Mesothelial cell of epicardium (in vitro differentiated cells): ENCODE measurements at places on chromosomes 16 and 17. TPM values are rescaled to one million over a fixed set of nuclear protein-coding genes. Genes with fewer than 3 reads are reported as not detected.

LUC7L gene
- total RNA-seq, result 191 to 203 TPM (median 193 TPM) in 3 replicates

DNAH9 gene
- 0.35 to 0.96 TPM (median 0.47 TPM) in 3 replicates for total RNA-seq

GINS3 gene
- total RNA-seq, result 5.0 to 6.0 TPM (median 5.5 TPM) in 3 replicates

CDH13 gene
- 0.54 to 1.0 TPM (median 0.80 TPM) in 3 replicates for total RNA-seq

FGF11 gene
- 24.8 to 26.8 TPM (median 26.5 TPM) in 3 replicates for total RNA-seq

HS3ST3B1 gene
- 8.7 to 9.8 TPM (median 8.7 TPM) in 3 replicates for total RNA-seq

BTBD17 gene
- 0.11 to 0.16 TPM in 2 of 3 replicates, not detected in the other for total RNA-seq

USP43 gene
- total RNA-seq, result 8.9 to 10.2 TPM (median 9.7 TPM) in 3 replicates

FAM20A gene
- total RNA-seq, result 1.7 to 2.1 TPM (median 1.8 TPM) in 3 replicates

G6PC1 gene
- not detected in 3 replicates for total RNA-seq

C17orf50 gene
- total RNA-seq, result not detected in 3 replicates

HS3ST6 gene
- total RNA-seq, result 0.22 to 0.36 TPM in 2 of 3 replicates, not detected in the other

STH gene
- not detected in 3 replicates for total RNA-seq

CPHXL2 gene
- total RNA-seq, result not detected in 3 replicates

GPR142 gene
- total RNA-seq, result 0.18 TPM in 1 of 3 replicates, not detected in the others

CDRT15 gene
- not detected in 3 replicates for total RNA-seq

JMJD6 gene
- total RNA-seq, result 15.2 to 17.4 TPM (median 15.7 TPM) in 3 replicates

TMEM114 gene
- not detected in 3 replicates for total RNA-seq

CCL7 gene
- total RNA-seq, result not detected in 3 replicates

CFAP119 gene
- total RNA-seq, result 6.0 to 7.4 TPM (median 6.3 TPM) in 3 replicates

SBK1 gene
- 50.1 to 51.9 TPM (median 51.4 TPM) in 3 replicates for total RNA-seq

KRT25 gene
- not detected in 3 replicates for total RNA-seq

WFDC1 gene
- 2.2 to 3.0 TPM (median 2.6 TPM) in 3 replicates for total RNA-seq

POLG2 gene
- total RNA-seq, result 30.9 to 32.2 TPM (median 31.7 TPM) in 3 replicates

TP53TG3 gene
- not detected in 3 replicates for total RNA-seq

ITGA2B gene
- 12.2 to 15.9 TPM (median 13.6 TPM) in 3 replicates for total RNA-seq

MT1H gene
- total RNA-seq, result not detected in 3 replicates

ASIC2 gene
- total RNA-seq, result 3.4 to 3.5 TPM (median 3.4 TPM) in 3 replicates

SMCR8 gene
- total RNA-seq, result 18.2 to 19.3 TPM (median 18.4 TPM) in 3 replicates

PERCC1 gene
- not detected in 3 replicates for total RNA-seq

KRT14 gene
- 0.45 TPM in 1 of 3 replicates, not detected in the others for total RNA-seq

TP53TG3C gene
- total RNA-seq, result not detected in 3 replicates

BICDL2 gene
- total RNA-seq, result 4.5 to 5.8 TPM (median 5.1 TPM) in 3 replicates

RDM1 gene
- total RNA-seq, result 2.1 to 3.5 TPM (median 3.4 TPM) in 3 replicates

ORMDL3 gene
- total RNA-seq, result 67.1 to 78.3 TPM (median 69.4 TPM) in 3 replicates

CASKIN1 gene
- 8.9 to 9.8 TPM (median 9.8 TPM) in 3 replicates for total RNA-seq

WSB1 gene
- total RNA-seq, result 768 to 806 TPM (median 799 TPM) in 3 replicates

OR1D2 gene
- not detected in 3 replicates for total RNA-seq

ADAD2 gene
- total RNA-seq, result 0.34 TPM in 1 of 3 replicates, not detected in the others

SMARCD2 gene
- 70.1 to 72.3 TPM (median 72.2 TPM) in 3 replicates for total RNA-seq

WNT9B gene
- total RNA-seq, result 1.2 to 2.0 TPM (median 1.6 TPM) in 3 replicates

CUEDC1 gene
- 37.0 to 38.7 TPM (median 37.8 TPM) in 3 replicates for total RNA-seq

HSD17B2 gene
- total RNA-seq, result 2.7 to 3.1 TPM (median 2.7 TPM) in 3 replicates

BCL6B gene
- 0.22 to 0.34 TPM in 2 of 3 replicates, not detected in the other for total RNA-seq

CHCT1 gene
- 0.25 TPM in 1 of 3 replicates, not detected in the others for total RNA-seq

ZNF629 gene
- total RNA-seq, result 40.8 to 41.6 TPM (median 41.4 TPM) in 3 replicates
